ENCODE measurements at places on chromosomes 7 and 10.
A peak's percentile ranks its signal among the peaks of the same experiment; 100 is the strongest.

- peak; percentile 53 for DNase-seq
These were observed 44.6 kb upstream of the RSBN1L start for GRCh38 chr7:77651575-77652162.

DNA sequence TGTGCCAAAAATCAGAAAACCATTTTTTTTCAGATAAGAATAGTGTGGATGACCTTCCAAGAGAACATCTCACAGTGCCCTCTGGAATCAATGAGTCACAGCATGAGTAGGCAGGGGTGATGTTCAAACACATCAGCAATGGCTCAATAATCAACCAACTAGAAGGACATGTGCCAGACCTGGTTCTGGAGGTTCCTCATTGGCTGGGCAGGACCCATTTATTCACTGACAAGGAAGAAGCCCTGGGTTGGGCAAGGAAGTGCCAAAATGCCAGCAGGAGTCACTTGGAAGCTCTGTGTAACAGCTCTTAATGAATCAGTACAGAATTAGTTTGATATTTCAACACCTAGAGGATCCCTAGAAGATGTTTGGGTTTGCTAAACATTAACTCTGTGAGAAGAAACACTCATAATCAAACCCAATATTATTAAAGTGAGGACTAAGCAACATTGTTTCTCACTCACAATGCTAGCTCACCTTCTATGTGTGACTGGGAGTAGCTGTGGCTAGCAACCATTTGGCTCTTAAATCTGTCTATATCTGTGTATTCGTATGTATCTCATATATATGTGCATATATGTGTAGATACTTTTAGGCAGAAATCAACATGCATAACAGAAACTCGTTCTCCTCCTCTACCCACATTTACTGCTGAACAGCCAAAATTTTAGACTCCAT is 72.3 kb upstream of the APBB1IP start:
- DNase-seq: no peak

DNA sequence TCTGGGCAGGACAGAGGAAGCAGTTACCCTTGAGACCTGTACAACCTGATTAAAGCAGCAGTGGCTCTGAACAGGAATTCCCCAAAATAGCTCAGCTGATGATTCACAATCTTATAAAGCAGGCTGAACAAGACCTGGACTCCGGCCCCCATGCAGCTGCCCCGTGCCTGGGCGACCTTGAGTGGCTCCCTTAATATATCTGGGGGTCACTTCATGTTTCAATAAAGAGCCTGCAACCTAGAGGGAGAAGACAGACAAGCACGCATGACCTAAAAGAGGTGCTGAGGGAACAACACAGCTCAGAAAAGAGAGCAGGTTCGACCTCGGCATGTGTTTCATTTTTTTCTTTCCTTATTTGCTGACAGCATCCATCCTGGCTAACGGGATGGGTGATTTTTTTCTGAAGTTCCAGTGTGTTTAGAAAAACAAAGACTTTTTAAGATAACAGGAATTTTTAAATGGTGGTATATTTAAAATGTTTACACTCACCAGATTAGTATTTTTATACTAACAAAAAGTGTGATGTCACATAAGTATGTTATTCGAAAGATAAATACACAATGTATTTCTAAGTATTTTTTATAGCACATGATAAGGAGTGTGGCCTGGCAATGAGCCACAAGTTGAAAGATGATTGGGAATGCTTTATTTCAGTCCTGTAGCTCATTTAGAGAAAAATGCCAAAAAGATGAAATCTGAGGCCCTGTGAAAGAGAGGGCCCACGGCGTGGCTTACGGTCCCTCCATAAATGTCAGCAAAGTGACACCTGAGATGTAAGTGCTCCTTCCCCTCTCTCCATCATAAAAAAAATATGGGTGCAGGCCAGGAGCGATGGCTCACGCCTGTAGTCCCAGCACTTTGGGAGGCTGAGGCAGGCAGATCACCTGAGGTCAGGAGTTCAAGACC is 161.3 kb downstream of the SLIT1 start:
- DNase-seq: no peak

DNA sequence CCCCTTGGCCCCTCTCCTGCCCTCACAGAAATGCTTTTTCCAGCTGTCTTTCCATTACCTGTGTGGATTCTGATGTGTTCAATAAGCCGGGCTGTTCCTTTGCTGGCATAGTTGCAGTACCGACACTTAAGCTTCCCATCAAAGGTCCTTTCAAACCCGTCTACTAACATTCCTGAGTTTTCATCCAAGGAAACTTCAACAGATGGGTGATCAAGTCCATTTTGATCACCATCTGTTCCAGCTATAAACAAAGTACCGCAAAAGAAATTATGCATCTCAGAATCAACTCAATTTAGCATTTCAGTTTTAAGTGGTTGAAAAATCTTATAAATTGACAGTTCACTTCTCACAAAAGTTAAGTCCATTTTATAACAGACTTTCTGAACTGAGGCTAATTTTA is 12.7 kb downstream of the IKZF5 start:
- no peak for DNase-seq

DNA sequence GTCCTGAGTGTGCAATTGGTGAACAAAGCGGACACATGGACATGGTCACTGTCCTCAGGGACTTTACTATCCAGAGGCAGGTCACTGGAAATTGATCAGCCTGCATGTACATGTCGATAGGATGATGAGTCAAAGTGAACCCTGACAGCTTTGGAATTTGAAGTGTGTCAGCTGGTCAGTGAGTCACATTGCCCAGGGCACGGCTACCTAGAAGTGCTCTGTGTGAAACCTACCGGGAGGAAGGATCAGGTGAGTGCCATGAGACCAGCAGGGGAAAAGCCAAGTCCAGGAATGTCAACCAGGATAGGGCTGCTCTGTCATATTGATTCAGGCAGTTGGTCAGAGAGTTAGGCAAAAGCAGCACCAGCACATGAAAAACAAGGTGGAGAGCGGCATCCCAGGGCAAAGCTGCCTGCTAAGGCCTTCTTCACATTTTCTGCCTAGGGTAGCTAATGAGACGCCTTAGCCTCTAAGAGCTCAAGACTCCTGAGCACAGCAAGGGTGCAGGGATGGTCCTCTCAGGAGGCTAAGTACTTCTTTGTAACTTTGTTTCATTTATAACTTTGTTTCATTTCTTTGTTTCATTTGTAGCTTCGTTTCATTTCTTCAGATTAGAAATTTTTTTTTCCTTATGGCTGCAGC is 19.4 kb upstream of the PDCD4 start:
- DNase-seq: no peak

DNA sequence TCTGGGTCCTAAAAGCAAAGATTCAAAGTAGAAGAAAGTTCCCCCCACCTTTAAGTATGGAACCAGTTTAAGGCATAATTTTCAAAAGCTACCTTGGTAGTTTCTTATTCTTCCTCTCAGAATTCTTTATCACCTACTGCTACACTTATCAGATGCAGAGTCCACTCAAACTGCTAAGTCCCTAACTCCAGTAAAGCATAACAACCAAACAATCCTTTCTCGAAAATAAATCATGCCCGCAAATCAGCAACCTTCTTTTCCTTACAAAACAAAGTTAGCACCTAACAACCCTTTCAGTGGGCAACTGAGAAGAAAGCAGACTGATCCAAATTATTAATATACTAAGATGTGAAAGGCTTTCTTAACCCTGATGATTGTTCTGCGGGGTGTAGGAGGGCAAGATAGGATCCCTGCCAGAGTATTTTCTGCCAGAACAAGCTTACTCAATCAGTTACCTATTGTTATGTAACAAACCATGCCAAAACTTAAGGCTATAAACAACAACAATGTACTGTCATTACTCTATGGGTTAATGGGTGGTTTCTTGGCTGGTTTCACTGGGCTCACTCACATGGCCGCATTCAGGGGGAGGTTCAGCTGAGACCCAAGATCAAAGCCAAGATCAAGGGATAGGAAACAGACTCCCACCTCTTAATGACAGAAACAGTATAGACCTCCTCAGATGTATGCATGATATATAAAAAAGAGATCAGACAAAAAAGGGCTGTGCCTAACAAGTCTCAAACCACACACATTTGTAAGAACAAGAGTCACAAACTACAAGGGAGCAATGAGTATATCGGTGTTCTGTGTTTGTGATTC is 42.0 kb downstream of the CCDC6 start:
- peak; percentile 58 for DNase-seq

DNA sequence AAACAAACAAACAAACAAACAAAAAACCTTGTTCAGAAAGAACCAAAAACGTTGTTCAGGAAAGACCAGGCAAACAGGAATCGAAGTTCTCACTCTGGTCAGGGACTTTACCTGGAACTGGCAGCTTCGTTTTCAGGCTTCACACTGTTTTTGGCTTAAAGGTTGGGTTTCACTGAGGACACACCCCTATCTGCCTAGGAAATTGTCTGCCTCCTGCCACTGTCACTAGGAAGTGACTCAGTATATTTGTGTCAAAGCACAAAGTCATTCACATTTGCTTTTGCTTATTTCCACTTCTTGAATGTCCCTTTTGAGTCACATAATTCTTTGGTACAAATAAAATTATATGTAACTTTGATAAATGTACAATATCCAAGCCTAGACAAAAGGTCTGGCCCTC is 37.9 kb downstream of the PNLIPRP3 start:
- no peak for DNase-seq

DNA sequence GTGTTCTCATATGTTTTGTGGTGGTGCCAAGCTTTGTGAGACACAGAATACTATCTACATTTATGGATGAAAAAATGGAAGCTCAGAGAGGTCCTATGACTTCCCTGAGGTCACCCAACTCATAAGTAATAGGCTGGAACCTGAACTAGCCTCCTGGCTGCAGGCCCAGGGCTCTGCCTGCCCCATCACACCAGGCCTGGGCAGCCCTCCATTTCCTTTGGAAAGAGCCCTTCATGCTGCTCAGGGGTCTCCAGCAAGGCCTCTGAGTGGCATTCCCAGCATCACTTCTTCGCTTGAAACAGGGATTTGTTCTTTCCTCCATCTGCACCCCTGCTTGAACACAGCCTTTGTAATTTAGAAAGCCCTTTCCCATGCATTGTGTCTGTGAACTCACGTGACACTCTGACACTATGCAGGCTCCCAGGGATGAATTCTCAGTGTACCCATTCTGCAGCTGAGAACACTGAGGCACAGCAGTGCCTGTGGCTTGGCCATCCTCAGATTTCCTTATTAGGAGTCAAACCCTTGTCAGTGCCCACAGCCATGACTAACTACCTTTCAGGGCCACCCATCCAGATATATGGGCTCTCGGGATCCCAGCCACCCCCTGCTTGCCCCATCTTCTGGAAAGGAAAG is 127.8 kb upstream of the PPIF start:
- no peak for DNase-seq

DNA sequence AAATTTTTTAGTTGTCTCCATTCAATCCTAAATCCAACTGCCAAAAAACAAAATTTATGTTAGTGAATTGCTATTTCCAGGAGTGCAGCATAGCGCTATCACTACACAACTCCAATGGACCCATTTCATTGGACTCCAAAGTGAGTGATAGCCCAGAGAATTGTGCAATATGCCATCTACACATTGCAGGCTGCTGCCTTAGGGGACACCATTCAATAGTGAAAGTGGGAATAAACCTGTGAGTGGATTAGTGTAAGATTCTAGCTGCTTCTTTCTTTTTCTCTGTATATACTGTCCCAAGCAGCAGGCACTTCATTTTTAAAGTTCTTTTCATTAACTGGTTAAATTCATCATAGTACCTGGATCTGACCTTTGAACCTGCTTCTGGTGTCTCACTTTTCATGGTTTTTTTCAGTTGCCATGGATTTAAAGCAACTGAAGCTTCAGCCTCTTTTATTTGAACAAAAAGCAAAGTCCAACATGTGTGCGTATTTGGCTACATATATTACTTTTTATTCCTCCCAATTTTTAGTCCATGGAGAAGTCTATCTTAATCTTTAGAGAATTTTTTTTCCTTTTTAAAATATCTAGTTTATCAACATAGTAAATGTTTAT is 97.3 kb downstream of the DGKB start:
- no peak for DNase-seq

DNA sequence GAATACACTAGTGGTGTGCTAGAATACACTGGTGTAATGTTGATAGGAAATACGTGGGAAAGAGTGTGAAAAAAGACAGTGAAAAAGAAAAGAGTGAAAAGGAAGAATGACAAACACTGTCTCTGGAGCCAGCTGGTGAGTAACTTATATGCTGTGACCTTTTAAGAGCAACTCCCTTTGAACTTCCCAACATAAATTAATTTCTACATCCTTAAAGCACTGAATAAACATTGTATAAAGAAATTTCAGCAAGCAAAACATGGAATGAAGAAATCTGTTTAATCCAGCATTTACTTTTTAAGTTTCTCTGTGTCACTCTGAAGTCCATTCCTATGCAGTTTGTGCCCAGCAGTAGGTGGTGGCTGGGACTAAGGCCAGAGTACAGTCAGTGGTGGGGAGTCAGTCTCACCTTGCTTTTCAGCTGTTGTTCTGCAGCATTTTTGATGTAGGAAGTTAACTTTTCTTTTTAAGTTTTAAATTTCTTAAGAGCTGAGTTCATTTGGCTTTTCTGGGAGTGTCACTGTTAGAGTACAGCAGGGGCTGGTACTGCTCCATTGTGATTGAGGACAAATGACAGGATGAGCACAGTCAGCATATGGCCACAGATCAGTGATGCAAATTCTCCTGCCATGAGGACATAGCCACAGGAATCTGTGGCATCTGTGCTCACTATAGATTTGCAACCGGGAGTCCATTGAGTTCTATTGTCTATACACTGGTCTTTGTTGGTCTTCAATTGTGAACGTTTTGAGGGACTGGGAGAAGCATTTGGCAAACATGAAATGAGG is 321.8 kb downstream of the ZNF248 start:
- no peak for DNase-seq

DNA sequence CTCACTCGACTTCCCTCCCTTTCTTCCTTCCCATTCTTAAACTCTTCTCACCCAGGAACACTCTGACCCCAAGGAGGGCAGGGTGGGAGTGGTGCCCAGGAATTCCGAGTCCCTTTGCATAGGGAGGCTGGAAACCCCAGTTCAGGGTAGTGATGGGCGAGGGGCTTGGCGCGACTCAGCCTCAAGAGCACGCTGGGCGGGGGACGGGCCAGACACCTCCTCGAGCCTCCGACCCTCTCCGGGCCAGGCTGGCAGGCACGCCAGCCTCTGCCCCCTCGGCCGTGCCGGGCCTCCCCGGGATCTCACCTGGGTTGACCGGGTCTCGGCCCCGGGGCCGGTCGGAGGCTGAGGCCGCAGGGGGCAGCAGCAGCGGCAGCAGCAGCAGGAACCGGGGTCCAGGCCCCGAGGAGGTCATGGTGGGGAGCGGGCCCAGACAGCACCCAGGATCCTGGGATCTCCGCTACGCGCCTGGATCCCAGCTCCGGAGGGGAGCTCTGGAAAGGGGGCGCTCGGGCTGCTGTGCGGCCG is 457 bp downstream of the PLOD3 start:
- no peak for DNase-seq

GRCh38 chr7:22688084-22688483 is 38.9 kb upstream of the IL6 start:
- DNase-seq: no peak

DNA sequence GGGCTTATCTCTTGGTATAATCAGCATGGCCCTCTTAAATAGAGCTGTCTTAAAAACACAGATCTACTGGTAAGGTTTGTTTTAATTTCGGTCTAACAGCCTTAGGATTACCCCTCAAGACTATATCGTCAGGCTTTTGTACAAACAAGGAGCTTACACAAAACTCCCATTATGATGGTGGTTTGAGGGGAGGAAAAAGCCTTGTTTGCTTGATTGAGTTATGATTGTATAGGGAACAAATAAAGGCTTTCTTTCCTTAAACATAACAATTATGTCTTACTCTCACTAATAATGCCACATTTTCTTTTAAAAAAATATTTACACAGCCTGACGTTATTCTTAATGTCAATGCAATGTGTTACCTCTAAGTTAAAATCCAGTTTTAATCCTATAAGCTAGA is 188.8 kb upstream of the TCF7L2 start:
- no peak for DNase-seq

GRCh38 chr7:1919539-1920265 is 249.6 kb downstream of the ELFN1 start:
- peak; percentile 78 for DNase-seq

- DNase-seq: no peak
These were observed 1152.2 kb downstream of the XPNPEP1 start for GRCh38 chr10:108771106-108771505.

All from kidney (tissue), 22 donors.